ENCODE measurements at places on chromosomes 6 and 20. TPM values are rescaled to one million over a fixed set of nuclear protein-coding genes. Genes with fewer than 3 reads are reported as not detected.

DNA sequence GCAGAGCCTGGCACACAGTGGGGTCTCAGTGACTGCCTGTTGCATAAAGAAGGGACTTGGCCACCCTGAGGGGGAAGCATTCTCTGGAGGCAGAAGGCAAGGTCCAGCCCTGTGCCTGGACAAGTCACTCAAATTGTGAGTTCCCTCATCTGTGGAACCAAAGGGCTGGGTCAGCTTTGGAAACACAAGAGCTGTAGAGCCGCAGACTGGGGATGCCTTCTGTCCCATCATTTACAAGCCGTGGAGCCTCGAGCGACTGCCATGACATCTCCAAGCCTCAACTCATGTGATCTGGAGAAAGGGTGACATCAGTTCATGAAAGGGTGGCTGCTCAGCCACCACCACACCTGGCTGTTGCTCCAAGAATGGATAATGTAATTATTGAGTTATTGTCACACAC is 20.4 kb upstream of the SIRPD start:
- H3K27ac ChIP-seq = no peak overlapping the region
- no peaks in the 10 kb centered on the region for H3K4me1 ChIP-seq
- no peaks in the 10 kb centered on the region for H3K36me3 ChIP-seq
- H3K4me3 ChIP-seq = no peak overlapping the region

- no peak overlapping the region for H3K27ac ChIP-seq
- H3K4me3 ChIP-seq = no peak overlapping the region
- peaks cover 12% of the 10 kb centered on the region for H3K27me3 ChIP-seq
- H3K36me3 ChIP-seq = no peaks in the 10 kb centered on the region
Observed at GRCh38 chr6:118277631-118278030, 270.5 kb upstream of the PLN start.

Gene CDH4
- 0.10 TPM for total RNA-seq

Gene MBOAT1
- 14.0 TPM for total RNA-seq

DNA sequence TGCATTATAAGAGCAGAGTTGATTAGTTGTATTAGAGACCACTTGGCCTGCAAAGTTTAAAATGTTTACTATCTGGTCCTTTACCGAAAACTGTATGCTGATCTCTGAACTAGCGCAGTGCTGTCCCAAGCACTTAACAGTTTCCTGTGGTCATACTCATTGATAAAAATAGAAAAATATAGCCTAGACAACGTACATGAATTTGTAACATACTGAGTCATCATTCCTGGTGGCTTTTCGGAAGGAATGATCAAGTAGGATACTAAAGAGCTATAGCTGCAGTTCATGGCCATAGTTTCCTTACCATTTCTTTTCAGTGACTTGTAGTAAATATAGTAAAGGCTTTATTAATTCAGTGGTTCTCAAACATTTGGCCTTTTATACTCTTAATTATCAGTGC is 18.4 kb downstream of the TTK start:
- H3K27me3 ChIP-seq = no peaks in the 10 kb centered on the region
- no peak overlapping the region for H3K27ac ChIP-seq
- no peak for DNase-seq
- no peaks in the 10 kb centered on the region for H3K4me1 ChIP-seq

- H3K4me1 ChIP-seq = no peaks in the 10 kb centered on the region
- DNase-seq = peak; percentile 40
- no peaks in the 10 kb centered on the region for H3K27me3 ChIP-seq
- no peaks in the 10 kb centered on the region for H3K36me3 ChIP-seq
- no peak overlapping the region for H3K27ac ChIP-seq
Observed at GRCh38 chr20:6828794-6829423, 61.4 kb downstream of the BMP2 start.

Gene GCLC
- total RNA-seq = 33.3 TPM

DNA sequence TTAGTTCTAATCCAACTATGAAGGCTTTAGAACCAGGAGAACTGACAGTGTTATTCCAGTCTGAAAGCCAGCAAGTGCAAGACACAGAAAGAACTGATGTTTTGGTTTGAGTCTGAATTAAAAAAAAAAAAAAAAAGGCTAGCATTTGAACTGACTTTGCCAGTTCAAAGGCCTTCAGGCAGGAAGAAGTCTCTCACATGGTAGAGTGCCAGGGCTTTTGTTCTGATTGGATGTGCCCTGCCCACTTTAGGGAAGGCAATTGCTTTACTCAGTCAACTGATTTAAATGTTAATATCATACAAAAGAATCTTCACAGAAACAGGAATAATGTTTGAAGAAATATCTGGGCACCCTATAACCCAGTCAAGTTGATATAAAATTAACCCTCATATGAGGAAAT is 212.2 kb downstream of the HIVEP2 start:
- H3K4me3 ChIP-seq = no peak overlapping the region
- H3K27me3 ChIP-seq = no peaks in the 10 kb centered on the region
- H3K27ac ChIP-seq = no peak overlapping the region
- H3K36me3 ChIP-seq = no peaks in the 10 kb centered on the region

DNA sequence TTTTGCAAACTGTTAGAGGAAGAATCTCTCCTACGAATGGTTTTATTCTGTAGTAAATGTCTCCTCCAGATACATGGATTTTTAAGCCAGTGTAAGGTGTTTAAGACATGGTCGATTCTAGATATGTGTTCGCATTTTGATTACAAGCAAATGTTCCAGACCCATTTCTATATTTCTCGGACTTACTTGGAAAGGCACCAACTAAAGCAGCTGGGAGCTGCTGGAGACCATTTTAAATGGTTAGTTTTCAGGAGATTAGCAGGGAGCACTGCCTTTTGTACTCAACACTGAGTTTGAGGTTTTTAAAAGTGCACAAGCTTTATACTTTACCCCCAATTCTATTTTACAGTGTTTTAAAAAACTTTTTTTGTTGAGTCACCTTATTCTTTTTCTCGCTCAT is 857.0 kb downstream of the KIF16B start:
- DNase-seq = no peak
- H3K4me1 ChIP-seq = no peaks in the 10 kb centered on the region
- no peak overlapping the region for H3K4me3 ChIP-seq
- H3K27ac ChIP-seq = no peak overlapping the region
- H3K27me3 ChIP-seq = no peaks in the 10 kb centered on the region

- peaks cover 17% of the 10 kb centered on the region for H3K36me3 ChIP-seq
- no peak for DNase-seq
- peaks cover 3% of the 10 kb centered on the region for H3K4me1 ChIP-seq
- no peaks in the 10 kb centered on the region for H3K27me3 ChIP-seq
- H3K4me3 ChIP-seq = no peak overlapping the region
- H3K27ac ChIP-seq = no peak overlapping the region
Observed at GRCh38 chr20:49631856-49632418, 64.0 kb upstream of the PTGIS start.

DNA sequence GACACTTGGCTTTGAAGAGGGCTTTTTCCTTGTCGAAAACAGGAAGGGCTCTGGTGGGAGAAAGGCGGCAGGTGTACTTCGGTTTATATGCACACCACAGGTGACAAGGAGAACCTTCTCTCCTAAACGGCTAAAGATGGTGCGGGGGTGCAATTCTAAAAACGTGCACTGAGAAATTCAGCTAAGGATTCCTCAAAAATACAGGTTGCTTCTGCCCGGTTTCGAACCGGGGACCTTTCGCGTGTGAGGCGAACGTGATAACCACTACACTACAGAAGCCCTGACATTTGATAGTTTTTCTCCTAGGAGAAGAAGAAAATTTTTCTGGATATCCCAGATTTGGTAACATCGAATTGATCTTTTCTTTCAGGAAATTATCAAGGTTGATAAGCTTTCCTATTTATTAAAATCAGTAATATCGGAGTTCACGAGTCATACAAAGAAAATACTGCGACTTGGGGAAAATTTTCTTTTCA is 32.0 kb downstream of the POM121L2 start:
- H3K27me3 ChIP-seq = peaks cover 67% of the 10 kb centered on the region
- peak overlapping the region; percentile 45 for H3K4me3 ChIP-seq
- H3K27ac ChIP-seq = no peak overlapping the region
- DNase-seq = peak; percentile 30
- H3K4me1 ChIP-seq = peaks cover 6% of the 10 kb centered on the region

DNA sequence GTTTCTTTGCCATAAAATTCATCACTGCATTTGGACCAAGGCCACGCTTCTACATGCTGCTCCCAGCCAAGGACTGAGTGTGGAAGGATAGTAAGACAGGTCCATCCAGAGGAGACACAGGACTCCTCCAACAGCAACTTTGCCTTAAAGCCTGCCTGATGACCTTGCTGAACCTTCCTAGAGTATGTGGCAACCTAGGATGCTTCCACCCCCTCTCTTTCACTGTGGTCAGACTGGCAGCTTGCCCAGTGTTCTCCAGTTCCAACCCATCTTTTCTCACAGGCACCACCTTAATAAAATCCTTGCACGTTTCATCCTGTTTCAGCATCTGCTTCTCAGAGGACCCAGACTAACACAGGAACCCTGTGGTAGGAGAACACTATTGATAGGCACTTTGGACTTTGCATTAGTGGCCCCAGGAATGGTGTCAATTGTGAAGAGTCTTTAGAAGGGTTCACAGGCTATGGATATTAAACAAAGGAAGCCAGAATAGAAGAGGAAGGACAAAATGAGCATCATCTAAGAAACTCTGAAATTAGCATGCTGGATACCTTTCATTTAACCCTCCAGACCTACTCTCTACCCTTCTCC is 2.4 kb upstream of the PKHD1 start:
- no peak for DNase-seq
- no peak overlapping the region for H3K27ac ChIP-seq
- H3K27me3 ChIP-seq = peaks cover 8% of the 10 kb centered on the region
- peaks cover 2% of the 10 kb centered on the region for H3K4me1 ChIP-seq

- DNase-seq = no peak
- no peaks in the 10 kb centered on the region for H3K36me3 ChIP-seq
Observed at GRCh38 chr6:47308552-47309290, 984 bp downstream of the TNFRSF21 start.

- no peak overlapping the region for H3K27ac ChIP-seq
- H3K36me3 ChIP-seq = no peaks in the 10 kb centered on the region
- H3K27me3 ChIP-seq = no peaks in the 10 kb centered on the region
- H3K4me1 ChIP-seq = peaks cover 13% of the 10 kb centered on the region
Observed at GRCh38 chr6:34701199-34701598, 4.6 kb upstream of the ILRUN start.

Gene GHRH
- not detected for total RNA-seq

Gene PPIL6
- total RNA-seq = 0.43 TPM

DNA sequence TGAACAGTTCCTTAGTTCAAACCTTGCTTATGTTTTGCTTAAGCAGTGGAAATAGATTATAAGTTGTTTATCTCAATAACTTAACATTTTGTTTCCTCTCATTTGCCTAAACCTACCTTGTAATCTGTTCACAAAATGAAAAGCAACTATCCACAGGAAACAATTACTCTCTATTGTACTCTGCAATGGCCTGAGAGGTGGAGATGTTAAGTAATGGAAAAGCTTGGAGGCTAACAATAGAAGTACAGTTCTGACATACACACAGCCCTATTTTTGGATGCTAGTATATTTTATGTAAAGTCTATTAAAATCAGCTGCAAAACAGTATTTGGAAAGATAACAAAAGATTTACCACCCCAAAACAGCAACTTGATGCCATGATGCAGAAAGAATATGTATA is 82.1 kb downstream of the TINAG start:
- H3K36me3 ChIP-seq = no peaks in the 10 kb centered on the region
- no peak for DNase-seq
- no peak overlapping the region for H3K27ac ChIP-seq
- no peaks in the 10 kb centered on the region for H3K27me3 ChIP-seq
- H3K4me3 ChIP-seq = no peak overlapping the region

- DNase-seq = no peak
- no peaks in the 10 kb centered on the region for H3K27me3 ChIP-seq
- no peak overlapping the region for H3K4me3 ChIP-seq
- no peaks in the 10 kb centered on the region for H3K36me3 ChIP-seq
Observed at GRCh38 chr6:124901084-124901483, 61.2 kb upstream of the RNF217 start.

DNA sequence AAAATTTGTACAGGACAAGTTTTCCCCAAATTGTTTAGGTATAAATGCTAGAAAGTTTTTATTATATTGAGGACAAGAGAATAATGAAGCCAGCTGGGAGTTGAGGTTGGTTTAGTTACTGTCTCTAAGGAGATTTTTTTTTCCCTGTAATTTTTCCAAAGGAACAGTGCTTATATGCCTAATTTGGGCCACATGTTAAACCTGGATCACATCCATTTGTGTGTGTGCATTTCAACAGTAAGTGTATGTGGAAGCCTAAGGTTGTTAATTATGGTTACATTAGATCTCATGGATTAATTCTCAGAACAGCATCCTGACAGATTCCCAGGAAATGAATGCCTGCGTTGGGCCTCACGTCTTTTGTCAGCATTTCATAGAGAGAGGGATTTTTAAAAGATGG is 4.5 kb downstream of the IGF2R start:
- no peaks in the 10 kb centered on the region for H3K27me3 ChIP-seq
- H3K4me3 ChIP-seq = no peak overlapping the region
- peaks cover 79% of the 10 kb centered on the region for H3K4me1 ChIP-seq

GRCh38 chr6:22401206-22401605 is 104.4 kb upstream of the PRL start:
- H3K36me3 ChIP-seq = no peaks in the 10 kb centered on the region
- DNase-seq = no peak
- no peaks in the 10 kb centered on the region for H3K4me1 ChIP-seq
- no peak overlapping the region for H3K27ac ChIP-seq
- H3K4me3 ChIP-seq = no peak overlapping the region

DNA sequence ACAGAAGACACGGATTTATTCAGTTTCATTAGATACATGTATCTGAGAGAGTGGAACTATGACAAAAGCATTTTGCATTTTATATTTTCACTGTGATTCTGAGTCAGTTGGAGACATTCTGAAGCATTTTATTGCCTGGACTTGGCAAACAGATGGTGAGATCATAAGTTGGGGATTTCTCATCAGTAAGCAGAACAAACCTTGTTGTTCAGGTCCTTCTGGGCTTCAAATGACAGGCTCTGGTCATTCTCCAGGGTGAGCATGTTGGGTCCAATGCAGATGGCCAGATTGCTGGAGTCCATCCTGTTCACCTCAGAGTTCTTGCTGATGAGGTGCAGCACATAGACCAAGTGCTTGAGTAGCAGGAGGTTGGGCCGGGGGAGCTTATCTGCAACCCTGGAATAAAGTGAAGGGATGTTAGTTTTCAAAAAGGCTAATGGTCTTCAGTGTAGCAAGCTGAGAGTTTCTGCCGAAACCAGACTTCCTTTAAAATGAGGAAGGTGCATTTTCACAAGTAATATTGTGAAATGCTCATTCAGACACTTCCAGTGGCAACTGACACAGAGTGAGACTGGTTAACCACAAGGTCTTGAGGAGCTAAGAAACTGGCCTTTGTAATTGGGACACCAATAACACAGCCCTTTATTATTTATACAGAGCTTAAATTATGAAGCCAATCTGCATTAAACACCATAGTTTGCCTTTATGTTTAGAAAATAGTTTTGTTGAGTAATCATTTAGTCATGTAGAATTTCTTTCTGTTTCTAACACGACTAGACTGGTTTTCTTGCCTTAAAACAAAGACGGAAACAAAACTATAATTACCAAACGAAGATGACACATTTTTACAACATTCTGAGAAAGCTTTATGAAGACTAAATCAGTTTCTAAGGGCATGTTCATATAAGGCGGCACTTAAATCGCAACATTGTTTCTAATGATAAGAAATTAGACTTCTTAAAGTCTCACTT is 5.6 kb downstream of the TAGAP start:
- peak overlapping the region; percentile 94 for H3K4me3 ChIP-seq
- H3K27me3 ChIP-seq = no peaks in the 10 kb centered on the region
- peaks cover 75% of the 10 kb centered on the region for H3K4me1 ChIP-seq
- peak overlapping the region; percentile 95 for H3K27ac ChIP-seq
- H3K36me3 ChIP-seq = peaks cover 90% of the 10 kb centered on the region

GRCh38 chr6:152100183-152100618 is 292.7 kb downstream of the ESR1 start:
- no peaks in the 10 kb centered on the region for H3K36me3 ChIP-seq
- no peaks in the 10 kb centered on the region for H3K27me3 ChIP-seq

GRCh38 chr6:131390322-131390721 is 182.7 kb upstream of the ARG1 start:
- no peak overlapping the region for H3K4me3 ChIP-seq
- H3K36me3 ChIP-seq = peaks cover 6% of the 10 kb centered on the region
- no peak for DNase-seq
- H3K4me1 ChIP-seq = no peaks in the 10 kb centered on the region
- no peak overlapping the region for H3K27ac ChIP-seq
